ENCODE measurements at places on chromosomes 1 and 21.

DNA sequence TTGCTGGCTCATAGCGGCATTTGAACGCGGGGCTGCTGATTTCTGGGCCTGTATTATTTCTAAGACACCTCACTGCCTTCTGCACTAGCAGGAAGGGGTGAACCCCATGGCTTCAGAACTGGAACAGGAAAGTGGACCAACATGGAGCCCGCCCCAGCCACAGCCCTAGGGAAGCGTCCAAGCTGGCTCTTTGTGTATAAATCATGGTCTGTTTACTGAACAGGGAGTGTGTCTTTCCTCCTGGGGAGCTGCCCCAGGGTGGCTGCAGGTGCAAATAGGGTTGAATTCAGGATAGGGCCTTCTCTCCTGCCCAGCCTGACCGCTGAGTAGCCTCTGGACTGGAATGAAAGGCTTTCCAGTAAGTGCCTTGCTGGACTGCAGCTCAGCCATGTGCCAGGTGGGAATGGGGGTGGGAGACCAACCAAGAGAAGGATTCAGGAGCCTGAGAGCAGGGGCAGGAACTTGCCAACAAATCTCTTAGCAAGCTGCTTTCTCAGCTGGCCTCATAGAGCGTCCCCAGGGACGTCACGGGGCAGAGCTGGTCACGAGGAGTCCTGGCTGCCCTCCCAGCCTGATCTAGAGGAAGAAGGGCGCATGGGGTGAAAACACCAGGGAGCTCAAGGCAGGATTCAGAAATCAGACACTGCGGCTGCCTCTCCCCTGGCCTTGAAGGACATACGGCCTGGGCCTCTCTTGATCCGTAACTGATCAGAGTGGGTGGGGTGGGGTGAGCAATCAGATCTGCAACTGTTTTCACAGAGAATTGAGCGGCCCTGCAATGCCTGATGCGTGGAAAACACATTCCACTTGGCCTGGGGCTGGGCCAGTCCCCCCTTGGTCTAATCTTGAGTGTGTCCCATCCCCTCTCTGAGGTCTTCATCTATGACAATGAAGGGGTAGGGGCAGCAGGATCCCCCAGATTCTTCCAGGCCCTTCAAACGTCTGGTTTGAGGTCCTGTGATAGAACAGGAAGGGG is 56.5 kb upstream of the SELENON start:
- DNase-seq, result peak; percentile 72

- no peak for DNase-seq
These were observed 15.1 kb downstream of the FOXJ3 start for GRCh38 chr1:42319871-42320484.

DNA sequence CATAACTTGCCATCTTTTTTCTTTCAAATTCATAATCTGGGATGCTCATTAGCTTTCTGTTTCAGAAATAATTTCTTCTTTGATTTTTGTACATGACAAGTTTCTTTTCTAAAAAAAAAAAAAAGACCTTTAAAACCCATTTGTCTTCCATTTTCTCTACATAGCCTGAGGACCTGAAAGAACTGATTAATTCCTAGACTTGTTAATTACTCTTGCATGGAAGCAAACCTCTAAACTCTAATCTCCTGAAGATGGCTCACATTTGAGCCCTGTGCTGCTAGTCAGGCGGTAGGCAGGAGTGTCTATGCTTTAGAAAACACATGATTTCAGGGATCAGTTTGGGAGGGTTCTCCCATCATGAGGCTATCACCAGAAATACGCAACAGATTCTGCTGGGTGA is 152.0 kb downstream of the KAZN start:
- no peak for DNase-seq

- no peak for DNase-seq
These were observed 63.8 kb downstream of the TBCE start for GRCh38 chr1:235430991-235431390.

GRCh38 chr1:206470692-206471414 is 577 bp downstream of the IKBKE start:
- peak; percentile 15 for DNase-seq

DNA sequence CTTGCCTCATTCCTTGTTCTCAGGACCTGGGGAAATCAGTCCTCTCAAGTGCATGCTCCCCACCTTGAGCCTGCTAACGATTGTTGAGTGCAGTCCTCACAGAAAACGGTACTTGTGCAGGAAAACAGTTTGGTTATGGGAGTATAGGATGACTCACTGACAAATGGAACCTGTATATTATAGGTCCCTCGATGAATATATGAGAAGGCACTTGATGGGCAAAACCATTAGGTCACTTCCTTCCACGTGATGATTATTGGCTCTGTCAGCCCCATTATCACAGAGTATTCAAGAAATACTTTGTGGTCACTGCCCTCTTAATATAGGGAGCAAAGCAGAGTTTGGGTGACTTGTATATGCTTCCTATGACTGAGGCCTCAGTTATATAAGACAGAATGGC is 6.2 kb downstream of the CCDC17 start:
- DNase-seq, result no peak

DNA sequence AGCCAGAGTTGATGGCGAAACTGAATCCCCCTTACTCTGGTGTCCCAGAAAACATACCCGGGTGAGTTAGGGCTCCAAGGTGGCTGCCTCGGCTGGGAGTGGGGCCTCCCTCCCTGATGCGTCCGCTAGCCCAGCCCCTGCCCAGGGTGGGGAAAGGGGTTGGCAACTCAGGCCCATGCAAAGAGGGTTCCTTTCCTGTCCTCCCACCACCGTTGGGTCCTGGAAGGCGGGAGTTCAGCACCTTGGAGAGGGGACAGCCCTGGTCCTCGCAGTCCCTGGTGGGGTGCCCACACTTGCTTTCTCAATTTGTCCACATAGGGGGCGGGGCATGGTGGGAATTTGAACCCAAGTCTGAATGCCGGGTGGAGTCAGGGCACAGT is 6.1 kb downstream of the SRM start:
- no peak for DNase-seq

GRCh38 chr1:203528063-203528462 is 34.1 kb downstream of the OPTC start:
- no peak for DNase-seq

GRCh38 chr1:198630863-198631262 is 8.0 kb upstream of the PTPRC start:
- DNase-seq, result no peak

DNA sequence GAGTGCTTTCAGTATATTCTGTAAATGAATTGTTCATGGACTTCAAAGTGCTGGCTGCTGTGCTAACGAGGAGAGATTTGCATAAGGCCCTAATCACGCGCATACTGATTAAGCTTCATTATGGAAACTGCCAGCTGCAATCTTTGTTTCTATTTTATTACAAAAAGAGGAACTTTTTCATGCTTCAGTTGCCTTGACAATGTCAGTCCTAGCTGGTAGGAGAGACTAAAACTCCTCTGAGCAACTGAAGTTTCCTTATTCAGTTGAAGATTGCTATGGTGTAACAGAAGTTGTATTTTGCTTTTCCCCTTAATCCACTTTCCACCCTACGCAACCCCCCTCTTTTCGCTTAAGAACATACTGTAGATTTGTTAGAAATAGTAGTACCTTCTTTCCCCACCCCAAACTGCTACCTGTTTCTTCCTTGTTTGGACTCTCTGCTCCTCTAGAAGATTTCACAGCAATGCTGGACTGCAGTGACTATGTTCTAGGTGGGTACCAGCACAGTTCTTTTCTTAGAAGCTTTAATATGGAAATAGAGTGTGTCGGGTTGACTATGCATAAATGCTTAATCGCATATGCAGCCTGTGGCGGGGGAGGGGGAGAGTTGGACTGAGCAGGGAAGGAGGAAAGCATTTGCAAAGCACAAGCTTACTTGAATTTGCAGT is 108.3 kb downstream of the POU2F1 start:
- no peak for DNase-seq

DNA sequence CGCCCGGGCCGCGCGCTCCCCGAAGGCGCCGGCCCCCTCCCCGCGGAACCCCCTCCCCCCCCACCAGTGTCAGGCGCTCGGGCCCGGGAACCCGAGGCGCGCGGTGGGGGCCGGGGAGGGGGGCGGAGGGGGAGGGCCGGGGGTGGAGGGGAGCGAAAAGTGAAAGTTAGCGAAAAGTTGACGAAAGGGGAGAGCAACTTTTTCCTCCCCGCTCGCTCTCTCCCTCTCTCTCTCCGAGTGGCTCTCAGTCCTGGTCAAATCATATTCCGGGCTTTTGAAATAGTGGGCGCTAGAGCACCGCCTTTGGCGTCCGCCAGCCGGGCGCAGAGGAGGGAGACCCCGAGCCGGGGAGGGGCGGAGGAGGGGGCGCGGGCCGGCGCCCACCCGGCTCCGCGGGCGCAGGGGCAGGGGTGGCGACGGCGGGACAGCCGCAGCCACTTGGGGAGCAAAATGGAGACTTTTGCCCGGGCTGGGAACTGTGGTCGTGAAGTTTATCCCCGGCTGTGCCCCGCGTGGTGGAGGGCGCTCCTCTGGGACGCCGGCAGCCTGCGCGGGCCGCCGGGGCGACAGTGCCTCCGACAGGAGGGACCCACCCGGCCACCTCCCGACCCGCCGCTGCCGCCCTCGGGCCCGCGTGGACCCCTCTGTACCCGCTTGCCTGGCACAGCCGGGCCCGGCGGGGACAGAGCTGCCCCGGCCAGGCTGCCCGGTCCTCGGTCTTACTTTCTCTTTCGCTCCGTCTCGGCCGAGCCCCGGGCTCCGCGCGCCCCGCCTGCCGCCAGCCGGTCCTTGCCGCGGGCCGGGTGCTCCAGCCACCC is 697 bp downstream of the PRDM16 start:
- peak; percentile 27 for DNase-seq

DNA sequence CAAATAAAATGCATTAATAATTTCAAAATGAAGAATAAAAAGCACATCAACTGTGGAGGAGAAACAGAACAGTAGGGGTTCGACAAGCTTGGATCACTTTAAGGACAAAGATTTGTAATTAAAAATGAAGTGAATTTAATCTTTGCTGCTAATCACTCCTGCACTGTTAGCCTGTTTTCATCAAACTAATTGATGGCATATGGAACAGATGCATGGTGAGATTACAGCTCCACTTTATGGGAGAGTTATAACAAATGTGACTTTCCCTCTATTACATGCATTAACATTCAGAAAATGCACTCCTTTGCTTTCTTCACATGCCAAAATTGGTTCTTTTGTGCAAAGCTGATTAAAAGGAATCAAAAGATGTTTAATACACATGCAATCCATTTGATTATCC is 207.2 kb upstream of the C21orf91 start:
- no peak for DNase-seq
